Activated naive CD4-positive, alpha-beta T cell (primary cell): ENCODE measurements at places on chromosomes 6 and 20.

DNA sequence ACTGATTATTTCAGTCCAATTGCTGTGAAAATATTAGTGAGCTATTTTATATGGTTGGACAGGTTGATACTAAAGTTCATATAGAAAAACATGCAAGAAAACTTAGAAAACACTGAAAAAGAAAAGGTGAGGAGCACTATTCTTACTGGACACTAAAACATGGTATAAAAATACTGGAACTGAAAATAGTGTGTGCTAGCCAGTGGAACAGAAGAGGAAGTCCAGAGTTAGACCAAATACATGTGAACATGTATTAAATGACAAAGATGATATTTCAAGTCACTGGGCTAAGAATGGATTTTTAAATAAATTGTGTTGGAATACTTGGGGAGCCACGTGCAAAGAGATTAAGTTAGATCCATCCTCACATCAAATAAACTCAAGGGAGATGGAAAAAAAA is 218.5 kb downstream of the TMEM242 start:
- DNase-seq, result no peak

DNA sequence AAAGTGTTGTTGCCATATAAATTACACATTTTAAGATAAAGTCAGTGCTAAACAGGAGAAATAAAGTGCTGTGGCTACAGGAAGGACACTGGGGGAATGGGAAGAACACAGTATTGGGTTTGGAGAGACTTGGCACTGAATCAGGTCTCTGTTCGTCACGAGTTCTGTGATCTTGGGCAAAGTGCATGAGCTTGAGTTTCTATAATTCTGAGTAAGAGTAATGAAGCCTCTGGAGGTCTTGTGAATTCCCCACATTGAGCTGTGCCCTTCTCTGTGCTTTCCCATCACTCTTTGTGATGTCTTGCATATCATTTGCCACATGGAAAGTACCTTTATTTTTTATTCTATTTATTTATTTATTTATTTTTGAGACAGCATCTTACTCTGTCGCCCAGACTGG is 16.8 kb upstream of the EEF1A1 start:
- DNase-seq, result no peak

GRCh38 chr6:73644941-73645591 is 8.7 kb downstream of the SLC17A5 start:
- no peak for DNase-seq

- DNase-seq, result no peak
Measured at GRCh38 chr6:37688078-37688850, 9.4 kb downstream of the MDGA1 start.

DNA sequence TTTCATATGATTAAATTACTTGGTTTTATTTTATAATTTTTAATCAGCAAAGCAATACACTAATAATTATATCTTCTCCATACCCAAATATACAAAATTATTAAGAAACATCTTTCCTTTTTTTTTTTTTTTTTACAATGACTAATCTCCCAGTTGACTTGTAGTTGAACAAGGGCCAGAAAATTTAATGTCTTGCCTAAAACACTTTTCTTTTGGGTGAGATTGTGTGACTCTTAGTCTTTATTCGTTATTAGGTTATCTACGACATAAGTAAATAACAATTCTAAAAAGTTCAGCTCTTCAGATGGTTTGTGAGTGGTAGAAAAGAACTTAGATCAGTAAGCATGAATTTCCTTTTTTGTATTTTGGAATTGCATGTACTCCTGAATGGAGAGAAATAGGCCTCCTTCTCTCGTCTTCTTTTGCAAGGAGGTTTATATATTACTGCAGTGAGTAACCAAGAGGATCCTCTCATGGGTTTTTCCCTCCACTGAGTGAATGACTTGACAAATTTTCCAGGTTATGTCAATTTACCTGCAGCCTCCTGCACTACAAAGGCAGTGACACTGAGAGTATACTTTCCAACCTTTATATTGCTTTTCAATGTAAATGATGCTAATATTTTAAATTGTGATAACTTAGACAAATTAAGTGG is 364.5 kb upstream of the CITED2 start:
- no peak for DNase-seq

DNA sequence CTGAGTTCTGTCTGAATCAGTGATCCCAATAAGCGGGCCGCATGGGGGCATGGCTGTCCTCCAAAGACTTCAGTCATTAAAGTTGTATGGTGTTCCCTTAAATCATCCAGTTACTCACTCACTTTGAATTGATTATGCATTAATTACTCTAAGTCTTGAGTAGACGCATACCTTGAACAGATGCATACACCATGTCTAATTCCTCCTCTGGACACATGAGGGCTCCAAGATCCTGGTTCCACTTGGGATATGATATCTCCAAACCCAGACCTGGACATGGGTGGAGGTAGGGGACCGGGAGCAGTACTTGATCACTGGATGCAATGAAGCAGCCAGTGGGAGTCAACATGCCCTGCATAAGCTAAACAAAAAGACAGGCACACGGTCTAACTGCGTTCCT is 204.5 kb downstream of the FNDC1 start:
- no peak for DNase-seq

- DNase-seq, result no peak
Measured at GRCh38 chr20:37984018-37984785, 49.1 kb downstream of the TTI1 start.

DNA sequence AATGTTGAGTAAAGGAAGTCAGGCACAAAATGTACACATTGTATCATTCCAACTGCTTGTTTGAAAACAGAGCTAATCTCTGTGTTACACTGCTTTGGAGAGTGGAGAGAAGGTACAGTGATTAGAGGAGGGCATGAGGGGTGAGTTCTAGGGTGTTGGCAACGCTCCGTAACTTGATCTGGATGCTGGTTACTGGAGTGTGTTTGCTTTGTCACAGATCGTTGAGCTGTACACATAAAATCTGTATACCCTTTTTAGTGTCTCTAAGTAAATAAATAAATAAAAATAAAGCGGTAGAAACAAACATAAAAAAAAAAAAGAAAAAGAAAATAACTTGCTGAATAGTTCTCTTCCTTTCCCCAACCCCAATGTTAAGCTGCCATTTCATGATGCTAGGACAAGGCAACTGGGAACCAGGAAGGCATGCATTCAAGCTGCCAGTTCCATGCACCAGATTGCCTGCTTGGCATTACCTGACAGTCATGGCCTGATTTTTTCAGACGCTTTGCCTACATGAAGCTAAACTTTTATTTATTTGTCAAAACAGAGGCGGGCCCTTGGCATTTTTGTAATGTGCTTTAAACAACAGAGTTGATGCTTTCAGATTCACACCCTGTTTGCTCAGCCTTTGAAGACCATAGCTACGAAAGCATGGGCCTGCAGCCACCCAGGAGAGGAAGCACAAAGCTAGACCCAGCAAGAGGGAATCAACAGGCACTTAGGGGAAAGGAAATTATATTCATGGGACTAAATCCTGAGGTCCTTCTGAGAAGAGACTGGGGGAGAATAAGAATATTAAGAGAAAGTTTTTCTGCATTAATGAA is 21.2 kb downstream of the TNFRSF21 start:
- no peak for DNase-seq

GRCh38 chr6:2141644-2142290 is 103.6 kb downstream of the GMDS start:
- DNase-seq, result no peak

- DNase-seq, result no peak
Measured at GRCh38 chr20:41513829-41514228, 104.3 kb downstream of the CHD6 start.

GRCh38 chr6:133631421-133631820 is 257.5 kb upstream of the TCF21 start:
- DNase-seq, result no peak

DNA sequence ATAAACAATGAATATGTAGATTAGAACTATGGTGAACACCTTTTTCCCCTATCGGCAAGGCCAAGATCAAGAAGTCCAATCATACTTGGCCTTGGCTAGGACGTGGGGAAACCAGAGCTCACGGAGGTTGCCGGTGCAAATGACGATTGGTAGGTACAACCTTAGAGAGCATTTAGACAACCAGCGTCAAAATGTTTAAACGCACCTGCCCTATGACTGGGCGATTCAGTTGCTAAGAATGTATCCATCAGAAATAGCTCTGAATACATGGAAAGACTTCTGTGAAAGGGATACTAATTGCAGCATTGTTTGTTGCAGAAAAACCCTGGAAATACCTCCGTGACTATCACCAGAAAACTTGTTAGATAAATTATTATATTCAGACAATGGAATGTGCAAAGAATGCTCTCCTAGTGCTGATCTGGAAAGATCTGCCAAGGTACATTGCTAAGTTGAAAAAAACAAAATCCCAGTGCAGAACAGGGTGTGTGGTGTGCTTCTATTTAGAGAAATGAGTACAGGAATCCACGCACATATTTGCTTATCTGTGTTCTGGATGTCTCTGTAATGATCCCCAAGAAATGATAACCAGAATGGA is 48.0 kb upstream of the PTPN1 start:
- DNase-seq, result no peak

- DNase-seq, result no peak
Measured at GRCh38 chr6:46849361-46849690, 56.1 kb downstream of the MEP1A start.

DNA sequence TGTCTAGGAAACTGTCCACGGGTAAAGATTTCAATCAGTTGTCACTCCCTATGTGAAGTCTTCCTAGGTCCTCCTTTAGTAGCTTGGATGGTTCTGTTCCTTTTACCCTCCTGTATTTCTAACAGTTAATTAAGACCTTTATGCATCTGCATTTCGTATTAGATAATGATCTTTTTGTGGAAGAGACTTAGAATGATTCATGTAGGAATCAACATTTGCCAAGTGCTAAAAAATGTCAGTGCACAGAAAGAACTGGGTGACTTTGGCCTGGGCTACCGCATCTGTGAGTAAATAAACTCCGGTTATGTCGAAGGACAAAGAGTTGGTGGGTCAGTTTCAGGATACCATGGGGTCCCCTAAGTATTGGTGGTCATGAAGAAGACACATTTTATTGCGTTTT is 918.0 kb downstream of the TFAP2A start:
- DNase-seq, result no peak

DNA sequence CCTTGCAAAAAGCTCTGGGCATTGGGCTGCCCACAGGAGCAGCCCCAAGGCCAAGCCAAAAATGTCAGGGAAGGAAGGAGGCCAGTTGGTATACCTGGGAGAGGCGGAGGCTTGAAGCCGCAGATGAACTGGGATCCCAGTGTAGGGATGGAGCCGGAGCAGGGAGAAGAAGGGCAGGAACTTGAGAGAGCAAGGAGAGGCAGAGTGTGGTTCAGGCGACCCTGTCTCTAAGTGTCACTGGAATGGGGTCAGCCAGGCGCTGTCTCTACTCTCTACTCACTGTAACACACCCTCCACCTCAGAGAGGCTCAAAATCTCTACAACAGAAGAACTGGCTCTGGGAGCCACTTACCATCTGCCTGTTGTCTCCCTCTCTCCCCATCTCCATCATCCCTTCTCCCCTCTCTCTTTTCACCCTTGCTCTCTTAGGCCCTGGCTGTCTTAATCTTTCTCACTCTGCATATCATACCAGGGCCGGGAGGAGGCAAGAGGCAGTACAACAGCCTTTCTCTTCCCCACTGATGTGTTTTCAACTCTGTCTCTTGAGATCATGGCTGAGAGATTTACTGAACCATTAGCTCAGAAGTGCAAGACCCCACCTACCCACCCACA is 93.3 kb downstream of the CRYBG1 start:
- no peak for DNase-seq

- no peak for DNase-seq
Measured at GRCh38 chr20:11380283-11380682, 537.4 kb upstream of the BTBD3 start.

- DNase-seq, result no peak
Measured at GRCh38 chr20:63083831-63084562, 77.2 kb upstream of the BHLHE23 start.
